Right atrium auricular region (tissue), 2 donors: ENCODE measurements at places on chromosomes 6 and 20.

- no peaks in the 10 kb centered on the region for H3K27me3 ChIP-seq
- H3K27ac ChIP-seq, result no peak overlapping the region
- no peak overlapping the region for H3K4me3 ChIP-seq
- no peak for DNase-seq
- H3K36me3 ChIP-seq, result no peaks in the 10 kb centered on the region
These were observed 218.4 kb downstream of the HIVEP2 start for GRCh38 chr6:142726616-142727015.

GRCh38 chr6:167258646-167259045 is 32.5 kb upstream of the UNC93A start:
- no peak overlapping the region for H3K4me3 ChIP-seq
- no peaks in the 10 kb centered on the region for H3K36me3 ChIP-seq
- H3K27ac ChIP-seq, result no peak overlapping the region
- no peaks in the 10 kb centered on the region for H3K27me3 ChIP-seq
- no peaks in the 10 kb centered on the region for H3K4me1 ChIP-seq

- peaks cover 16% of the 10 kb centered on the region for H3K4me1 ChIP-seq
- no peaks in the 10 kb centered on the region for H3K36me3 ChIP-seq
- no peaks in the 10 kb centered on the region for H3K27me3 ChIP-seq
- H3K27ac ChIP-seq, result no peak overlapping the region
These were observed 27.0 kb downstream of the ELOVL2 start for GRCh38 chr6:11017090-11017489.

GRCh38 chr6:154602708-154603107 is 92.2 kb upstream of the CNKSR3 start:
- no peaks in the 10 kb centered on the region for H3K36me3 ChIP-seq
- no peak overlapping the region for H3K4me3 ChIP-seq
- H3K27me3 ChIP-seq, result no peaks in the 10 kb centered on the region
- DNase-seq, result no peak
- no peaks in the 10 kb centered on the region for H3K4me1 ChIP-seq

GRCh38 chr6:160132776-160133338 is 11.2 kb downstream of the SLC22A1 start:
- no peak for DNase-seq
- no peaks in the 10 kb centered on the region for H3K4me1 ChIP-seq
- no peaks in the 10 kb centered on the region for H3K36me3 ChIP-seq
- no peak overlapping the region for H3K27ac ChIP-seq

- H3K27ac ChIP-seq, result no peak overlapping the region
- no peak overlapping the region for H3K4me3 ChIP-seq
- DNase-seq, result no peak
- H3K27me3 ChIP-seq, result no peaks in the 10 kb centered on the region
- H3K4me1 ChIP-seq, result peaks cover 14% of the 10 kb centered on the region
These were observed 74.0 kb downstream of the ZDHHC14 start for GRCh38 chr6:157454762-157455714.

GRCh38 chr6:53985366-53985765 is 125.9 kb upstream of the MLIP start:
- H3K27ac ChIP-seq, result no peak overlapping the region
- no peak for DNase-seq
- H3K4me1 ChIP-seq, result peaks cover 31% of the 10 kb centered on the region
- no peak overlapping the region for H3K4me3 ChIP-seq
- no peaks in the 10 kb centered on the region for H3K27me3 ChIP-seq

DNA sequence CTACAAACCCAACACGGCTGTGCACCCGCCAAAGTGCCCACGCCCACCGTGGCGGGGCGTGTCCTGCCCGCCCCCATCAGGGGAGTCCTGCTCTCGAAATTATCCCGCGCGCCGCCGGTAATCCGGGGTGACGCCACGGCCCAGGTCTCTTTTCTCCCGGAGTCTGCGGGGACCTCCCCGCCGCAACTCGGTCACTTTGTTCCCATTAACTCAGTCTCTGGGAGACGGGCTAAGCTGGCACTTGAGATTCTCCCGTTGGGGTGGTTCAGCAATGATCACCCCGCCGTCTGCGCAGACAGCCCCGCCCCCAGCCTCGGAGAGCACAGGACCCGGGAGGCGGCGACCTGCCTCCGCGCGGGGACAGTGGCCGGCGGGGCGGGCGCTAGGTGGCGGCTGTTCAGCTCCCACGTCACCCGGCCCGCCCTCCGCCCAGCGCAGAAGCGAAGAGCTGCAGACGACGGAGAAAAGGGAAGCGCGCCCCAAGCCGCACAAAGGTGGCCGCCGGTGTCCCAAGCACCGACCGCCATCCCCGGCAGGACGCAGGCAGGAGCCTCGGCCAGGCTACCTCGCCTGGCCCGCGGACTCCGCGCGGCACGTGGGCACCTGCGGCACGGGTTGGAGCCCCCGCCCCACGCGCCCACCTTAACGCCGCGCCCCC is 31.5 kb downstream of the SF3B5 start:
- no peaks in the 10 kb centered on the region for H3K4me1 ChIP-seq
- peak; percentile 78 for DNase-seq
- H3K27ac ChIP-seq, result peak overlapping the region; percentile 68
- peak overlapping the region; percentile 83 for H3K4me3 ChIP-seq

- H3K36me3 ChIP-seq, result no peaks in the 10 kb centered on the region
- H3K4me1 ChIP-seq, result no peaks in the 10 kb centered on the region
- DNase-seq, result no peak
These were observed at the start of gene TFAP2D for GRCh38 chr6:50713226-50713625. Gene TFAP2D (plus strand): TSS chr6:50713526. CDS start chr6:50714056, 530 bp downstream.

DNA sequence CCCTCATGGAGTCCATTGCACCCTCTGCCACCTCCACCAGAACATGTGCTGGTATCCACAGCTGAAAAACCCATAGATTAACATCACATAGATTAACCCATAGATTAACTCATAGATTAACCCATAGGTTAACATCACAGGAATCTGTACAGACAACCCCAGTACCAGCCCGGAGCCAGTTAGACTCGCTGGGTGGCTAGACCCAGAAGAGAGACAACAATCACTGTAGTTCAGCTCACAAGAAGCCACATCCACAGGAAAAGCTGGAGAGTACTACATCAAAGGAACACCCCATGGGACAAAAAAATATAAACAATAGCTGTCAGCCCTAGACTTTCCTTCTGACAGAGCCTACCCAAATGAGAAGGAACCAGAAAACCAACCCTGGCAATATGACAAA is 25.1 kb downstream of the SERPINB9 start:
- H3K27ac ChIP-seq, result no peak overlapping the region
- no peaks in the 10 kb centered on the region for H3K36me3 ChIP-seq
- no peaks in the 10 kb centered on the region for H3K4me1 ChIP-seq
- H3K4me3 ChIP-seq, result no peak overlapping the region
- no peaks in the 10 kb centered on the region for H3K27me3 ChIP-seq

DNA sequence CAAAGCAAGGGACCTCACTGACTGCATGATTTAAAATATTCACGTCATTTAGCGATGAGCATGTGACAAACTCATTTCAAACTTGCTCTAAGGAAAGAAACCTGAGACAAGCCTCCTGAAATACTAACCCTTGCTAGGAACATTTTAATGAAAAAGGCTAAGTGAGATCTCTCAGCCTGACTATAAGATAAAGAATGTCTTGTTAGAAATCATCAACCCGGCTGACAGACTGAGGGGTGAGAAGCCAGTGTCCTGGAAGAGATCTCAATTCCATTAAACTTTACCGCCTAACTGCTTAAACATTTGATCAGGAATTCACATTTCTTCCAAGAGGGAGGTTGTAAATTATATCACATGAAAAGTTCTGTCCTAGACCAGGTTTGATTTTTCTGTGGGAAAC is 274.8 kb upstream of the EXOC2 start:
- no peak overlapping the region for H3K4me3 ChIP-seq
- H3K36me3 ChIP-seq, result no peaks in the 10 kb centered on the region
- DNase-seq, result no peak
- no peaks in the 10 kb centered on the region for H3K4me1 ChIP-seq
- H3K27ac ChIP-seq, result no peak overlapping the region

GRCh38 chr6:10532392-10532791 is 11.2 kb downstream of the GCNT2 start:
- H3K27ac ChIP-seq, result no peak overlapping the region
- no peaks in the 10 kb centered on the region for H3K36me3 ChIP-seq
- no peak overlapping the region for H3K4me3 ChIP-seq

GRCh38 chr20:52682237-52682636 is 289.9 kb upstream of the TSHZ2 start:
- no peaks in the 10 kb centered on the region for H3K4me1 ChIP-seq
- no peaks in the 10 kb centered on the region for H3K27me3 ChIP-seq
- H3K4me3 ChIP-seq, result no peak overlapping the region
- no peak for DNase-seq
- no peak overlapping the region for H3K27ac ChIP-seq

- DNase-seq, result no peak
- no peaks in the 10 kb centered on the region for H3K27me3 ChIP-seq
- no peak overlapping the region for H3K4me3 ChIP-seq
These were observed 3.6 kb upstream of the HSPA12B start for GRCh38 chr20:3728876-3729275.

GRCh38 chr6:89948876-89949275 is 54.6 kb downstream of the GJA10 start:
- peaks cover 6% of the 10 kb centered on the region for H3K4me1 ChIP-seq
- no peak for DNase-seq
- no peaks in the 10 kb centered on the region for H3K27me3 ChIP-seq
- H3K27ac ChIP-seq, result no peak overlapping the region
- H3K4me3 ChIP-seq, result no peak overlapping the region

GRCh38 chr6:131572686-131573415 is at the start of gene ARG1:
Gene ARG1 (plus strand): TSS chr6:131573226. CDS start chr6:131573283, 57 bp downstream.
- H3K36me3 ChIP-seq, result no peaks in the 10 kb centered on the region
- no peak for DNase-seq
- H3K27me3 ChIP-seq, result no peaks in the 10 kb centered on the region
- no peaks in the 10 kb centered on the region for H3K4me1 ChIP-seq
- no peak within 1 kb of the TSS for H3K4me3 ChIP-seq

GRCh38 chr6:24396824-24397223 is 5.9 kb upstream of the MRS2 start:
- H3K27me3 ChIP-seq, result peaks cover 4% of the 10 kb centered on the region
- no peak overlapping the region for H3K27ac ChIP-seq
- H3K4me3 ChIP-seq, result no peak overlapping the region

DNA sequence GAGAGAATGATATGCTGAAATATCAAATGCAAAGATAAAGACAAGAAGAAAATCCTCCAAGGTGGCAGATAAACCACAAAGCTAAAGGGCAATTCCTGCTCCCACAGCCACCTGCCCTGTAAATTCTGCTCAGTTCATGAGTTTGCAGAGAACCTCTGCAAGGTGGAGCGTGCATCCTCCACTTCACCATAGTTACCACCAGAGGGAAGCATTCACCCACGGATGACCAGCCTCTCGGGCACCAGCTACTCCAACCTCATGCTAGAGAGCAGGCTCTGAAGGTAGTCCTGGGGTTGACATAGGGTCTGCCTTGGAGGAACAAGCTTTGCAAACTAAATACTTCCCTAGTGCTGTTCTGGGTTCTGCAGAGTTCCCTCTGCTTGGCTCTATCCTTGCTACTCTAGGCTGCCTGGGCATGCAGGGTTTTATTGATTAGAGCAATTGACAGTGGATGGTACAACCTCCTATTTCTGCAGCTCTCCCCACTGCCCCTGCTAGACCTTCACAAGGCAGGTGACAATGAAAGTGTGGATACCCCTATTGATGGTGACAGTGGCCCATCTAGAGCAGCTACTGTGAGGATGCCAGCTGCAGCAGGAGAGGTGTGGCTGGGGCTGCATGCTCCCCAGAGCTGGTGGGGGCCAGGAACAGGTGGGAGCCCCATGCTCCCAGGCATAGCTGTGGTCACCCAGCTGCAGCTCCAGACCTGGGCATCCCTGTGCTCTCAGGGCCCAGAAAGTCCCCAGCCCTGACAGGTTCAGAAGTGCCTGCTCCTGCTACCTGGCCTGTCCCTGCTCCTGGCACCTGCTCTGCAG is 51.1 kb downstream of the GGTLC1 start:
- H3K36me3 ChIP-seq, result no peaks in the 10 kb centered on the region
- H3K27ac ChIP-seq, result no peak overlapping the region
- no peak overlapping the region for H3K4me3 ChIP-seq
- no peaks in the 10 kb centered on the region for H3K27me3 ChIP-seq
- H3K4me1 ChIP-seq, result no peaks in the 10 kb centered on the region

- no peak overlapping the region for H3K4me3 ChIP-seq
- H3K4me1 ChIP-seq, result no peaks in the 10 kb centered on the region
- no peaks in the 10 kb centered on the region for H3K36me3 ChIP-seq
- DNase-seq, result no peak
- H3K27me3 ChIP-seq, result no peaks in the 10 kb centered on the region
These were observed 143.5 kb downstream of the FLRT3 start for GRCh38 chr20:14193885-14194284.

DNA sequence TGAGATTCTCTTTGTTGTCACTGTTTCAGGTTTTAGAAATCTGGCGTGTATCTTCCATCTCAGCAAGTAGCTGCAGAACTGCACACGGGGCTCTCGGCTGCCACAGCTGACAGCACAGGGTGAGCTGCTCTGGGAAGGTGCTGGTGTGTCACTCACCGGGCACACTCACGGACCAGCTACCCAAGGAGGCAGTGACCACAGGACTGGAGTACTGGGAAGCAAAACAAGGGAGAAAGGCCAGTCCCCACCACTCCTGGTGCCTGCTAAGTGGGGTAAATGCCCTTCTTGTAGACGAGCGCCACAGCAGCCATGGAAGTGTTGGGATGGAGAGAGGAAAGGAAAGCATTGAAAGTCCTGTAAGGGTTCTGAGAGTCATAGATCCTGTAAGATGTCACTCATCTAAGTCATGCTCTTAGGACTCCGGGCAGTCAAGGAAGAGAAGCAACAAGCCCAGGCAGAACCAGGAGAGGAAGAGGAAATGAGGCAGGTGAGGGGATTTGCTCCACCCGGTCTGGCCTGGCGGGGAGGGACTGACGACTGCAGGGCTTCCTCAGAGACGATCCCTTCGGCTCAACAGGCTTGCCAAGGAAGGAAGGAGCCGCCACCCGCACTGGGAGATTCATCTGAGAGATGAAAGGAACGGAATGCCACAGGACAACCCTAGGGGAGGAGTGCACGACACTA is 48.1 kb downstream of the PRDM1 start:
- no peak overlapping the region for H3K27ac ChIP-seq
- no peaks in the 10 kb centered on the region for H3K4me1 ChIP-seq
- H3K36me3 ChIP-seq, result no peaks in the 10 kb centered on the region
- no peak overlapping the region for H3K4me3 ChIP-seq
- no peaks in the 10 kb centered on the region for H3K27me3 ChIP-seq

DNA sequence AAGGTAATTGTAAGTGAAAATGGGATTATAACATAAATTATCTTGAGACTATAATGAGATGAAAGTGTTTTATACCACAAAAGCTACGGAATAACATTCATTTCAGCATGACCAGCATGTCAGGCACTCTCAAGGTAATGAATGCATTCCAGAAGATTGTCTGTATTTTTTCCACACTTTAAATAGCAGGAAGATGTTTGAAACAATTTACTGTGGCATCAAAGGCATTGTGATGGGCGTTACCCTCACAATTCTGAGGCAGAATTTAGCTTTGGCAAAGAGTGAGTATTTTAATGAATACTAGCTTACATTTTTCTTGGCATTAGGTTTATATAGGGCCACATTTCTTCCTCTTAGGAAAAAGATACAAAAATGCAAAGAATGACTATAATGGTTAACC is 627.2 kb downstream of the BCKDHB start:
- no peak for DNase-seq
- H3K4me3 ChIP-seq, result no peak overlapping the region
- H3K36me3 ChIP-seq, result no peaks in the 10 kb centered on the region
- H3K27ac ChIP-seq, result no peak overlapping the region
